ENCODE measurements at places on chromosomes 7 and 10.

GRCh38 chr10:3889961-3890522 lies 105.0 kb upstream of the KLF6 start:
- DNase-seq: peak; percentile 43

GRCh38 chr7:120825152-120825551 lies 32.8 kb downstream of the TSPAN12 start:
- DNase-seq: no peak

- peak; percentile 27 for DNase-seq
These were observed 27.4 kb upstream of the PLA2G12B start for GRCh38 chr10:72981882-72982529.

DNA sequence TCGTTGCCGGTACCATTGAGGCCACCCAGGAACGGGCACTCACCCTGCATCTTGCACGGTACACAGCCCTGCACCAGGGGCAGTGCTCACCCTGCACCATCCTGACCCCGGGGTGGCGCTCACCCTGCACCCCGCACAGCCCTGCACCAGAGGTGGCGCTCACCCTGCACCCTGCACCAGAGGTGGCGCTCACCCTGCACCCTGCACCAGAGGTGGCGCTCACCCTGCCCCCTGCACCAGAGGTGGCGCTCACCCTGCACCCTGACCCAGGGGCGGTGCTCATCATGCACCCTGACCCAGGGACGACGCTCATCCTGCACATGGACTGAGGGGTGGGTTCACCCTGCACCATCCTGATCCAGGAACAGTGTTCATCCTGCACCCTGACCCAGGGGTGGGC lies 6.4 kb downstream of the TUBGCP2 start:
- DNase-seq: no peak

DNA sequence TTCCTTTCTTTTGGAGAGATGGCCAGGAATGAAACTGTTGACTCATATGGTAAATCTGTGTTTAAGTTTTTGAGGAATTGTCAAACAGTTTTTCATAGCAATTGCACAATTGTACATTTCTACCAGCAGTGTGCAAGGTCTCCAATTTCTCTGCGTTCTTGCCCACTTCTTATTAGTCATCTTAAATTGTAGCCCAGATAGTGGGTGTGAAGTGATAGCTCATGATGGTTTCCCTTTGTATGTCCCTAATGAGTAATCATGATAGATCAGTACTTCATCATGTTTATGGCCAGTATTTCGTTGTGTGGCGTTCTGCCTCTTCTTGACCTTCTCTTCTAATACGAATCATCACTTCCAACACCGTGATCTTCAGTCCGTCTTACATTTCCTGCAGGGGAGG lies 136.3 kb downstream of the DOCK1 start:
- no peak for DNase-seq

- no peak for DNase-seq
These were observed 23.1 kb downstream of the MYO1G start for GRCh38 chr7:44955733-44956132.

DNA sequence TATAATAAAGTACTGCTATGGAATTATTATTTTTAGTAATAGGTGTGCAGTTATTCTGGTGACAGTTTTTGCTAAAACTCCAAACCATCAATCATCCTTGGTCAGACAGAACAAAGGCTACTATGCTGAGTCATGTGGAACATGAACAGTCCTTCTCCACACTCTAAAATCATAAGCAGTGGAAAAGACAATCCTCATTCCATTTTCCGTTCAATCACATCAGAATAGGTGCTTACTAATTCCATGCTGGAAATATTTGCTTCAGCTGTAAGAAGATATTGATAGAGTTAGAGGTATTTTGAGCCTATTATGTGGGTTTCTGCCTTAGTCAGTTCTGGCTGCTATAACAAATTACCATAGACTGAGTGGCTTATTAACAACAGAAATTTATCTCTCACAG lies 82.9 kb downstream of the FAM13C start:
- DNase-seq: no peak

DNA sequence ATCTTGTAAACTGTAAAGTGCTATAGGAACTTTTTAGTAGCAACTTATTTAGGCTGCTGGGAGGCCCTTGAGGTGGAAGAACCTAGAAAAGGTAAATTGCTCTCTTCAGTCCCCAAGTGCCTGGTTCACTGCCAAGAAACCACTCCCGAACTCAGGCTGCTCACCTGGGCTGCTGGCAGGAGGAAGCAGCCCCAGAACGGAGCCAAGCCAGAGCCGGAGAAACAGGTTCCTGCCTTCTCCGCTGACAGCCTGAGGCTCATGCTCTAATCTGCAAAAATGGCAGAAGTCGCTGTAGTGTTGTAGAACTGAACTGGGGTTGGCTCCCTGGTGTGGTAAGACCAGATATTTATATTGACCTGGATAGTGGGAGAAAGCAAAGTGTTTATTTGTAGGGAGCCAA lies 136.0 kb downstream of the CUL2 start:
- DNase-seq: no peak

All from cardiac muscle cell (in vitro differentiated cells and primary cell).